Right renal pelvis (tissue), 4 donors: ENCODE measurements at places on chromosomes 5 and 9.

GRCh38 chr9:113934829-113935676, 58.9 kb downstream of the ZNF618 start:
- no peak for DNase-seq

DNA sequence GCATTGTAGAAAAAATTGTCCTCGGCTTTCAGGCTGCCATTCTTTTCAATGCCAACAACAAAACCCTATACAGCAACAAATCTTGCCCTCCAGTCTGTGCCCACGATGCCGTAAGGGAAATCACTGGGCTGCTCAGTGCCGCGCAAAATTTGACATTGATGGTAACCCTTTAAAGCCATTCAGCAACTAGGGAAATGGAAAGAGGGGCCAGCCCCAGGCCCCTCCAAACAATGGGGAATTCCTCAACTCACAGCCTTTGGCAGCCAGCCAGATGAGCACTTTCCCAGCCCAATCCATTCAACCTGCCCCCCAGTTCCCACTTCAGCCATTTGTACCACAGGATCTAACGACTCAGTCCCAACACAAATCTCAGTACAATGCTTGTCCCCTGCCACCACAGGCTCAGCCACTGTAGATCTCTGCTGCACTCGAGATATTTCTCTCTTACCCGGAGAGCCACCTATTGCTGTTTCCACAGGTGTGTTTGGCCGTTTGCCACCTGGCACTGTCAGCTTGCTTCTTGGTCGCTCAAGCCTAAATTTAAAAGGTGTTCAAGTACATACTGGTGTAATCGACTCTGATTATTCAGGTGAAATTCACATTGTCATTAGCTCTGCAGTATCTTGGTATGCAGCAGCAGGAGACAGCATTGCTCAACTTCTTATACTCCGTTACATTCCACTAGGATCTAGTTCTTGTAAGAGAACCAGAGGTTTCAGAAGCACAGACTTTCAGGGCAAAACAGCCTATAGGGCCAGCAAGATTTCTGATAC, 103.3 kb downstream of the SYK start:
- no peak for DNase-seq

DNA sequence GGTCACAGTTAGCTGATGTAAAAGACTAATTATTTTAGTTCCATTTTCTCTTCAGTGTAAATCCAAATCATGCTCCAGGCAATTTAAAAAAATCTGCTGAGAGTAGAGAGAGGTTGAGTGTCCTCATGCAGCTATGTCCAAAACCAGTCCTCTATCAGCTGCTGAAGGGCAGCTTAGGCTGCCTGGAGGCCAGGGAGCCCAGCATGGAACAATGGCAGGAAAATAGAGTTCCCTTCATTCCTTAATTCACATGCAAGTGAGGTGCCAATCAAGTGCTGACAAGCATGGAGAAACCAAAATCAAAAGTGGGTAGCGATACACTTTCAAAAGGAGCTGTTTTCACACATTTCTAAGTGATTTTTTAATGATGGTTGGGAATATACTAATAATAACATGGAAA, 78.3 kb upstream of the POU5F2 start:
- DNase-seq = no peak

DNA sequence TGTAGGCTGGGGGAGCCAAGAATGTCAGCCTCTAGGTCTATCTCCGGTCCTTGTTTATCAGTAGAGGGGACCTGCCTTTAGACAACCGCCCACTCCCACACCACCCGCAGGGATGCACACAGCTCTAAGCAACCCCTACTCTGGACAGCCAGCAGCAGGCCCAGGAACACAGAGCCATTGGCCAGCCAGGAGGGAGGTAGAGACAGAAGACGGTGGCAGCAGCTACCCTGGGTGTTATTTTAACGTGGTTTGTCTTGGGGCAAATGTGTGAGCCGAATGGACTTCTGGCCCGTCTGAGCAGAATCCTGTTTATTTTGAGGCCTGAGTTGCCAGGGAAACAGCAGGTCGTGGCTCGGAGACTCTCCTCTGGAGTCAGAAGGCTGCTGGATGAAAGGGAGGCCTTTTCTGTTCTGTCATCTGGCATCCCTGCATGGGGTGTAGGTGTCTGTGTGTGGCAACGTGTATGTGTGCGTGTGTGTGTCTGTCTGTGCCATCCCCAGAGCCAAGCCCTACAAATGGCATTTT, 382 bp upstream of the FGF1 start:
- no peak for DNase-seq

GRCh38 chr5:16797951-16798350, 138.1 kb downstream of the MYO10 start:
- no peak for DNase-seq

DNA sequence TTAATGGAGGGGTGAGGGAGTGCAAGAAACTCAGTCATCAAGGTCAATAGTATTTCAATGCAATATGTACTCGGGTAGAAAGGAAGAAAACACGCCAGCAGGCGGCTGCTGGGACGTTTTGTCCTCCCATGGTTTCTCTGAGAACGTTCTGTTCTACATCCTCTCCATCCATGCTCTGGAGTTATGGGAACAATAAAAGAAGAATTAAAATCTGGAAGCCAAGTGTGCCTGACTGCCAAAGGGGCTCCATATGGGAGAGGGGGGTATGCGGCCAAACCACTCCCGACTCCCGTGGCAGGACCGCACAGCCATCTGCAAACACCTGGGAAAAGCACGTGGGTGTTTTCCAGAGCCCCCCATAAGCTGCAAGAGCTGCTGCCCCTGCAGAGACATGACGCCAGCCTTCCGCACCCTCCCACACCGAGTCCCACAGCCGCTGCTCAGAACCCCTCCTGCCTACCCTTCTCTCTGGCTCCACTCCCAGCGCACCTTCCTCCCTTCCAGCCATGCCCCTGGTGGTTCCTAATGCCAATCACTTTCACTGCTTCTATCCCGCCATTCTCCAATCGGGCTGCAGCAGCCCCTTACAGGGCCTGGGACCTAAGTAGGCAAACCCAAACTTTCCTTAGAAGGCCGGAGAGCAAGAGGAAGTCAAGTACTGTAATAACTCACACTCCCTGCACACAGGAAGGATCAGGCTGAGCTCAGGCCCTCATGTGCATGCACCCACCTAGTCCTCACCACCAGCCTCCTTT, 241.6 kb downstream of the SYK start:
- DNase-seq = no peak

DNA sequence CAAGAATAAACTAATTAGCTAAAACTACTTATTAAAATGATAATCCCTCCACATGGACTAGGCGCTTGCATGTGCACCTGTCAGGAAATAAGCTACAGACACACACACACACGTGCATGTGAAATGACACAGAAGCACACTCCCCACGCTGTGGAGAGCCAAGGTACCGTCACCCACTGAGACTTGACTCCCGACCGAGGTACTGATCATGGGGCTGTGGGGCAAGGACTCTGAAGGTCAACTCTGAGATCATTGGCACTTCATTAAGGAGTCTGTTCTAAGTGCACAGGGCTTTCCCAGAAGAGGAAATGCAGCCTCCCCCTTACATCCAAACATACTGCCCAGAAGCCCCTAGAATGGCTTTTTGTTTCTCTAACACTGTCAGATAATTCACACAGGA, 264.4 kb upstream of the WWC1 start:
- DNase-seq = no peak

- no peak for DNase-seq
Measured at GRCh38 chr9:91963711-91964240, 13.7 kb upstream of the ROR2 start.

DNA sequence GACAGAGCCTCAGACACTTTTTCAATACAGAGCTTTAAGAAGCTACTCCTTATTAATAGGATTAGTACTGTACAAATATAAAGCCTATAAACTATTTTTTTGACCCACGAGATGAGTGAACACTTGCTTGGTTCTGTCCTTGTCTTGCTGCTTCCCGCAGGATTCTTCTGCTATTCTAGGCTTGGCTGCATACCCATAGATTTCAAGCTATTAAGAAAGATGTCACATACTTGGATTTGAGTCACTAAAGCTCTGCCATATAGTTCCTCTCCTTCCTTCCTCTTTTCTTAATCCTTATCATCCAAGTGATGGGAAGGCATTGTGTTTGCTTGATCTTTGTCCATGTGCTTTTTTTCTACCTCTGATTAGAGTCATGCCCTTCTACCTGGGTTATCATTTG, 361.2 kb upstream of the TRPC7 start:
- no peak for DNase-seq

GRCh38 chr5:56388229-56388985, 155.3 kb upstream of the ANKRD55 start:
- no peak for DNase-seq

DNA sequence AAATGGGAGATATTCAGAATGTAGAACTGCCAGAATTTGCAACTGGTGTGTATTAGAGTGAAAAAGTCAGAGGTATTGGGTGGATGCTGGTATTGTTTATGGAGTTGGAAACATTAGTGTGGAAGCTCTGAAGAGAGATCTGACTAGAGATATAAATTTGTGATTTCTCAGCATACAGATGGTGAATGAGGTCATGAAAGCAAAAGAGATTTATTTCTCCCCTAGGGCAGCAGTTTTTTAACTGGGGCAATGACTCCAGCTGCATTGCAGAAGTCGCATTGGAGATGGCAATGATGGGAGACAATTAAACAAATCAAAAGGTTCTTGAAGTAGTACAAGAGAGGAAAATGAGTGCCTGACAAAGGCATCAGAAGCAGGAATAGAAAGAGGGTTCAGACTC, 64.9 kb downstream of the CETN3 start:
- no peak for DNase-seq

GRCh38 chr5:100755435-100755834, 147.6 kb downstream of the ST8SIA4 start:
- DNase-seq = no peak

DNA sequence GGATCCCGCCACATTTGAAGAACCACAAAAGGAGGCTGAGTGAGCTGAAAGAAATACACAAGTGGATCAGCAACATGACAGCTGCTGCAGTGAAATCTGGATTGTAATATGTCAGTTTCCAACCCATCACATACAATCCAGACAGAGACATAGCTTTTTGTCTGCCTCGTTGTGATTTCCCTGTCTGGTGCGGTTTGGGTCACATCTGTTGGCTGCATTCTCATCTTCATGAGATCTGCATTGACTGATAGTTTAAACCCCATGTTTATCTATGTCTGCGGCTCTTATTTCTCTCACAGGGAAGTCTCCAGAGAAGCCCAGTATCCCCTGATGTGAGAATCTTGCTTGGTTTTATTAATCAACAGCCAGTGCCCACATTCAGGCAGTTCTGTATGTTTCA, 403.1 kb upstream of the ZNF608 start:
- DNase-seq = no peak

DNA sequence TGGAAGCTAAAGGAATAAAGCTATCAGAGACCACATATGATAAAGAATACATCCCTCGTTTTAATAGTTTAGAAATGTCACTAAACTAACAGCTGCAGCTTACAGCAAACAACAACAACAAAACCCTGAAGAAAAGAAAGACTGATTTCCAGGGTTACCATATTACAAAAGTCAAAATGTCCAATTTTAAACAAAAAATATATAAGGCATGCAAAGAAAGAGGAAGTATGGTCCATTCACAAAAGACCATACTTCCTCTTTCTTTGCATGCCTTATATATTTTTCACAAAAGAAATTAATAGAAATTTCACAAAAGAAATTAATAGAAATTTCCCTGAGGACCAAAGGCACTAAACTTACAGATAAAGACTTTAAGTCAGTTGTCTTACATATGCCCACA, 354.2 kb downstream of the ARL15 start:
- DNase-seq = no peak

DNA sequence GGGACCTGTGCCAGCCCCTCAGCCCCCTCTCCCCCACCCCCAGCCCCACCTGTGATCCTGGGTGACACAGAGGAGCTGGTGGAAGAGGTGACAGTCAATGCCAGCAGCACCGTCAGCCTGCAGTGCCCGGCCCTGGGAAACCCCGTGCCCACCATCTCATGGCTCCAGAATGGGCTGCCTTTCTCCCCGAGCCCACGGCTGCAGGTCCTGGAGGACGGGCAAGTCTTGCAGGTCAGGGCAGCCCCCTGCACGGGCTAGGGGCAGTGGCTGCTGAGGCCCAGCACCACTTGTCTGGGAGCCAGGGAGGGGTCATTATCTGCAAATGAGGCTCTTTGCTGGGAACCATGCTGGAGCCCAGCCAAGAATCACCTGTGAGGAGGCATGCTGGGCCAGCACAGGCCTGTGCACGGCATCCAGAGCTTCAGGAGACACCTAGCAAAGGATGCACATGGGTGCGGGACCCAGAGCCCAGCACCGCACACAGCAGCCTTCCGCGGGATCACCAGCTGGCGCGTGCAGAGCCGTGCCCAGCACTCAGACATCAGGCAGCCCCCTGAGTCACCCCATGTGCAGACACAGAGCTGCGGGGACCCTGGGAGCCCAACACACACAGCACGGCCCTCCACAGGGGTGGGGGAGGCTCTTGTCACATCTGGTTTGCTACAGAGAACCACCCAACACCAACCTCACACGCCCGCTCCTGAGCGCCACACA, 62.0 kb upstream of the ASS1 start:
- no peak for DNase-seq

- no peak for DNase-seq
Measured at GRCh38 chr5:156401804-156402203, 74.8 kb downstream of the SGCD start.

DNA sequence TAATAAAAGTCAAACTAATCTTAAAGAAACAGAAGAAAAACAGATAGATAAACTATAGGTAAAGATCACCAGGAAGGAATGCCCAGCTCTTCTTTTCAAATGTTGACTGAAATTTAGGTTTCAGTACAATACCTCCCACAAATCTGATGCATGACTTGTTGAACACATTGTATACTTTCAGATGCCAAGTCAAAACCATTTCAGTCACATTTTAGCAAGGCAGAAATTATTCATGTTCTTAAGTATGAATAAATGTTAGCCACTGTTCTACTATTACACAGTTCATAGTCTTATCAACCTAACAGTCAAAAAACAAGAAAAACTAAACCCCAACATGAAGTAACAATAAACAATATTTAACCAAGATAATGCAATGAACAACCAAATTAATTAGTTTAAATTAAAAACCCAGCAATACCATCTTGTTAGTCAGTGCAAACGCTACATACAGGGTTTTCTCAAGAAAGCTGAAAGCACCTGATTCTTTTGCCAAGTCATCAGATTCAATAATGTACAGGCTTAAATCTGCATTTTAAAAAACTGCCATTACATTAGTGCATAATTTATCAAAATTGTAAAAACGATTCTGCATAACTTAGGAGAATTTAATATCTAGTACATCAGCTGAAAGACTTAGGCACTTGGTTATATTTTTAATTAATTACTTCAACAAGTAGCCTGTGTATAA, 20.0 kb upstream of the PDCL start:
- DNase-seq = no peak

- DNase-seq = no peak
Measured at GRCh38 chr5:94240596-94240992, 377.8 kb downstream of the KIAA0825 start.

DNA sequence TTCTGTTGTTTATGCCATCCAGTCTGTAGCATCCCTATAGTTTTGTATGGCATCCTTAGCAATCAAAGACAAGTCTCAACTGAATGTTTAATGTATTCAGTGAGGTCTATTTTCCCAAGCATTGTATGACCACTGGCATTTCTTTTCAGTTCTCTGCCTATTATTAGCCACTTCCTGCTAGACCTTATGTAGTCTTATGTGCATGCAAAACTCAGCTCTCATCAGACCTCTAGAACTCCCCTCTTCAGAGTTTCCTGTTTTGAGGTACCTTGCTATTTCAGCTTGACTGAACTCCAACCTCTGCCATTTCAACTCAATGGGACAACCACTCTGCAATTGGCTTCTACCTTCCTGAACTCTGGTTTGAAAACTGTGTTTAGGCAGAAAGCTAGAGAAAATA, 113.2 kb downstream of the SLC25A46 start:
- DNase-seq = no peak

GRCh38 chr5:58002323-58002722, 457.6 kb downstream of the PLK2 start:
- no peak for DNase-seq
